ENCODE measurements at places on chromosomes 1 and 21. TPM values are rescaled to one million over a fixed set of nuclear protein-coding genes. Genes with fewer than 3 reads are reported as not detected.

DNA sequence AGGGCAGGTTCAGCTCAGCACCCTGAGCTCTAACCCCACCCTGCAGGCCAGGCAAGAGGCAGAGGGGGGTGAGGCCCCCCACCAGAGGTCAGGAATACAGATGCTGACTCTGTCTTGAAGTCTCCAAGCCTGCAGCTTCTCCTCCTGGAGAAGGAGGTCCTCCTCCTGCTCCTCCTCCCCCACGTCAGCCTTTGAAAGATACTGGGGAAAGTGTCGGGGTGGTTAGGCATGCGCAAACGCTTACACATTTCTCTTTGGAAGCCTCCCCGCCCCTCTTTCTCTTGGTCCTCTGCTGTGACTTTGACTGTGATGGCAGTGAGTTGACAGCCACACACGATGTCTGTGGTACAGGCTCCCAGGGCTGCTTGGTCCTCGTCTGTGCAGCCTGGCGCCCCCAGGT, 65.3 kb downstream of the SPSB1 start:
- H3K4me3 ChIP-seq = no peak overlapping the region
- H3K36me3 ChIP-seq = no peaks in the 10 kb centered on the region
- H3K27ac ChIP-seq = no peak overlapping the region
- no peaks in the 10 kb centered on the region for H3K4me1 ChIP-seq
- H3K27me3 ChIP-seq = no peaks in the 10 kb centered on the region
- no peak for DNase-seq

DNA sequence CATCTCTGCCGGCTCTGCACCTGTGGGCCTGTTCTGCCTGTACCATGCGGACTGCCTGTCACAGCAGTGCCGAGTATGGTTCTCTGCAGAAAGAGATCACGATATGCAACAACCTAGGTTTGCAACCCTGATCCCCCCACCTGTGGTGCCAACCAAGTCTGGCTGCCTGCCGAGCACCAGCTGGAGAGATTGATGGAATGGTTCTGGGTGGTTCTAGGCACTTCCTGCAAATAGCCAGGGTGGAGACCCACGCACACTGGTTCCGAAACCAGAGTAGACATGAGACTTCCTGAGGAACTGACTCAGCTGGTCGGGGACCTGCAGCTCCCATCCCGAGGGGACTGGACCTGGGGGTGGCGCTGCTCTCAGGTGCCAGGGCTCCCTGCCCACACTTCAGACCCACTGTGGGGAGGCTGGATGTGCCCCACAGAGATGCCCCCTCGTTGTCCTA, 5.4 kb downstream of the TPRG1L start:
- DNase-seq = no peak
- H3K4me3 ChIP-seq = no peak overlapping the region
- H3K4me1 ChIP-seq = peaks cover 5% of the 10 kb centered on the region
- H3K36me3 ChIP-seq = no peaks in the 10 kb centered on the region
- H3K27me3 ChIP-seq = no peaks in the 10 kb centered on the region

GRCh38 chr1:48775831-48776392, 779 bp downstream of the BEND5 start:
- H3K4me1 ChIP-seq = peaks cover 12% of the 10 kb centered on the region
- H3K27me3 ChIP-seq = peaks cover 3% of the 10 kb centered on the region
- H3K4me3 ChIP-seq = peak overlapping the region; percentile 95
- no peak overlapping the region for H3K27ac ChIP-seq
- DNase-seq = no peak

GRCh38 chr1:98121646-98122045, 200.8 kb upstream of the DPYD start:
- no peaks in the 10 kb centered on the region for H3K36me3 ChIP-seq
- H3K4me1 ChIP-seq = no peaks in the 10 kb centered on the region
- no peak overlapping the region for H3K4me3 ChIP-seq

DNA sequence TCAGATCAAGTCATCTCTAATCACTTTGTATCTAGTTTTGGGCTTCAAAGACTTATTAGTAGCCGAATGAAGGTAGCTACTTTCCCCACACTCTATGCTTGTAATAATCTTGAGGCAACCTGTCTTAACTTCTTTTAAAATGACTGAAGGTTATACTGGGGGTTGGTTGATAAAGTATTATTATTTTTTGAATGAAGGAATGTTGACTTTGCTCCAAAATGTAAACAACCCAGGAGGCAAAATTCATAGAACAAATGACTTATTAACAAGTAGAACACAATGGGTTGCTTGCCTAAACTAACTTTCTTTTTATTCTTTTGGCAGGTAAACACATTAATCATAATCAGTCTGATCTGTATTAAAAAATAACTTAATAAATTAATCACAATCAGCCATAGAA, 440.0 kb downstream of the USP25 start:
- no peak for DNase-seq
- H3K36me3 ChIP-seq = no peaks in the 10 kb centered on the region
- H3K27ac ChIP-seq = no peak overlapping the region
- H3K4me3 ChIP-seq = no peak overlapping the region
- H3K27me3 ChIP-seq = no peaks in the 10 kb centered on the region

GRCh38 chr1:102961549-102961948, 146.8 kb downstream of the COL11A1 start:
- no peaks in the 10 kb centered on the region for H3K36me3 ChIP-seq
- no peak for DNase-seq
- no peaks in the 10 kb centered on the region for H3K4me1 ChIP-seq
- H3K27me3 ChIP-seq = no peaks in the 10 kb centered on the region
- H3K27ac ChIP-seq = no peak overlapping the region

DNA sequence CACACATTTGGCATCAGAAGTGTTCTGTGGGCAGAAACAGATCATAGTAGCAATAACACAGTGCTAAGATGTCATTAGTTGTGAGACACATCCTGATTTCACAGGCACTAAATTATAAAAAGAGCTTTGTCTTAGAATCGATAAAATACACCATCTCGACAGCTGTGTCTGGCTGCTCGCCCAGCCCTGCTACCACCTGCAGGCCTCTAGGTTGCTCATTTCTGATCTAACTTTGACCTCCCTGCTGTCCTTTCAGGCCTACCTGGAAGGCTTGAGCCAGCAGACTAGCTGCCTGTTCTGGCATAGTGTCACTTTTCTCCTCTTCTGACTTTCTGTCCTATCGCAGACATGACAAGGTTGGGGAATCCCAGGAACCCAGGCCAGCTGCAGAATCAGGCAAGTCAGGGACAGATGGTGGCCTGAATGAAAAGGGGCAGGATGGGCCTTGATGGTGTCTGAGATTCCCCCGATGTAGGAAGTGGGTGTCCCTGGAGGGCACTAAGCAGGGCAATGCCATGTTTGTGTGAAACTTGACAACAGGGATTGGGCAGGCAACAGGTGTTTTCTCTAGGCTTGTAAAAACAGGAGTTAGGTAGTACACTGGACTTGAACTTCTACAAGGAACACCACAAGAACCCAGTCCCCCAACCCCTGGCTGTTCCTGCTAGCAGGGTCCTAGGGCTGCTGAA, 66.6 kb upstream of the RHOU start:
- no peaks in the 10 kb centered on the region for H3K4me1 ChIP-seq
- no peak overlapping the region for H3K4me3 ChIP-seq
- no peak overlapping the region for H3K27ac ChIP-seq

DNA sequence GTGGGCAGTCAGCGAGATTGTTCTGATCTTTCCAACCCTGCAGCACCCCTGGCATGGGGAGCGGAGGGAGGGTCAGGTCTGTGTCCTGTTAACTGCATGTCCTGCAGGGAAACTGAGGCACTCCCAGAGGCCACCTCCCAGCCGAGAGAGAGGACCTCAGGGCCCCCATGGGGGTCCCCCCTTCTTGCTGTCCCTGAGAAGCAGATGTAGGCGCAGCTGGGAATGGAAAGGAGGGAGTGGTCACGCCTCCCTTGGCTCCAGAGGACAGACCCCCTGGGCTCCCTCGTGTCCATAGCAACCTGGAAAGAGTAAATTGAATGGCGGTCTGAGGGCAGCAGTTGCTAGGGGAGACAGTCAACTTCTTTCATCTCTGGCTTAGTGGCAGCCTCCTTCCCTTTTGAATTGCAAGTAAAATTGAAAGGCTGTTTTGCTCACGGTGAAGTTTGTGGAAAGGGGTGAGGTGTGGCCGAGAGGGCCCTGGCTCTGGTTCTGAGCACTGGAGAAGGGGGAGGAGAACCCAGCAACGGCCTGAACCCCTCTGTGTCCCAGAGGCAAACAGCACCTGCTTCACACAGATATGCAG, 4.9 kb downstream of the CROCC start:
- peak; percentile 87 for DNase-seq
- no peak overlapping the region for H3K4me3 ChIP-seq
- H3K27me3 ChIP-seq = no peaks in the 10 kb centered on the region
- H3K36me3 ChIP-seq = peaks cover 9% of the 10 kb centered on the region
- H3K4me1 ChIP-seq = peaks cover 30% of the 10 kb centered on the region

DNA sequence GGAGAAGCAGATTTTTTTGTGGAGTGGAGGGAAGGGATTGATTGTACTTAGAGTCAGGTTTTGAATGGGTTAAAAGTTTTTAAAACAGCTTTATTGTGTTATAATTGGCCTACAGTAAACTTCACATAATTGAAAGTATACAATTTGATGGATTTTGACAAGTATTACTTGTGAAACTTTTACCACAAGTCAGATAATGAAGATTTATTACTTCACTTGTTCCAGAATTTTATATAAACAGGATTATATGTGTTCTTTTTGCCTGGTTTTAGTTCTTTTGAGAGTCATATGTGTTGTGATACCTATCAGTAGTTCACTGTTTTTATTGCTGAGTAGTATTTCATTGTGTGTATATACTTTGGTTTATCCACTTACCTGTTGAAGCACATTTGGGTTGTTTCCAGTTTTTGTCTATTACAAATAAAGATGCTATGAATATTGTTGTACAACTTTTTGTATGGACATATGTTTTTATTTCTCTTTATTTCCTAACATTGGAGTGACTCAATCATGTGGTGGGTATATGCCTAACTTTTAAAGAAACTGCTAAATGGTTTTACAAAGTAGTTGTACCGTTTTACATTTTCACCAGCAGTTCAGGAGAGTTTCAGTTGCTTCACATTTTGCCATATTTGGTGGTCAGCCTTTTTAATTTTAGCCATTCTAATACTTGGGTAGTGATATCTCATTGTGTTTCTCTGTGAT, 71.0 kb downstream of the DYRK1A start:
- DNase-seq = no peak
- no peaks in the 10 kb centered on the region for H3K36me3 ChIP-seq
- H3K27ac ChIP-seq = no peak overlapping the region
- peaks cover 34% of the 10 kb centered on the region for H3K4me1 ChIP-seq
- no peak overlapping the region for H3K4me3 ChIP-seq

DNA sequence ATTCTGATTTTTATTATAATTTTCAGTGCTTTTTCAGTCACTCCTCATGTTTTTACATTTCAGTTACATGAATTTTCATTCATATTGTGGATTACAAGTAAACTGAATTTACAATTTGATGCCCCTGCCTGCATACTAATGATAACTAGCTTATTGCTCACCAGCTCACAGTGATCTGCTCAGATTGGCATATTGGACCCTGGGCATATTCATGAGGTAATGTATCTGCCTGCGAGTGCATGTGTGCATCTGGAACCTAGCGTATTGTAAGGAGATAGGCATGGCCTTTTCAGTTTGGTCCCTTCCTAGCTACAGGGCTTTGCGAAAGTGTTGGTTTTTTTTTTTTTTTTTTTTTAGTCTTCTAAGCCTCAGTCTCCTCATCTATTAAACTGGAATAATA, 213.7 kb downstream of the SDCCAG8 start:
- H3K27ac ChIP-seq = no peak overlapping the region
- no peak for DNase-seq
- no peaks in the 10 kb centered on the region for H3K27me3 ChIP-seq
- H3K36me3 ChIP-seq = no peaks in the 10 kb centered on the region
- no peak overlapping the region for H3K4me3 ChIP-seq

GRCh38 chr1:77706321-77706720, 23.9 kb upstream of the ZZZ3 start:
- no peaks in the 10 kb centered on the region for H3K36me3 ChIP-seq
- no peaks in the 10 kb centered on the region for H3K4me1 ChIP-seq
- no peak overlapping the region for H3K27ac ChIP-seq
- no peaks in the 10 kb centered on the region for H3K27me3 ChIP-seq
- no peak for DNase-seq
- no peak overlapping the region for H3K4me3 ChIP-seq

- no peaks in the 10 kb centered on the region for H3K27me3 ChIP-seq
- no peak overlapping the region for H3K27ac ChIP-seq
- H3K4me1 ChIP-seq = no peaks in the 10 kb centered on the region
- no peak overlapping the region for H3K4me3 ChIP-seq
- DNase-seq = no peak
Observed at GRCh38 chr1:13935336-13935735, 235.3 kb downstream of the PRDM2 start.

- H3K36me3 ChIP-seq = no peaks in the 10 kb centered on the region
- no peak for DNase-seq
- no peak overlapping the region for H3K4me3 ChIP-seq
Observed at GRCh38 chr1:182965861-182966260, 12.9 kb upstream of the SHCBP1L start.

GRCh38 chr1:43510621-43511020, 20.1 kb upstream of the PTPRF start:
- no peak for DNase-seq
- no peak overlapping the region for H3K27ac ChIP-seq
- peaks cover 15% of the 10 kb centered on the region for H3K4me1 ChIP-seq
- no peak overlapping the region for H3K4me3 ChIP-seq
- no peaks in the 10 kb centered on the region for H3K27me3 ChIP-seq

GRCh38 chr1:52127181-52128180, 14.4 kb upstream of the ZFYVE9 start:
- H3K27ac ChIP-seq = no peak overlapping the region
- H3K36me3 ChIP-seq = no peaks in the 10 kb centered on the region
- DNase-seq = peak; percentile 35
- no peaks in the 10 kb centered on the region for H3K4me1 ChIP-seq
- no peak overlapping the region for H3K4me3 ChIP-seq
- H3K27me3 ChIP-seq = no peaks in the 10 kb centered on the region

- H3K4me1 ChIP-seq = no peaks in the 10 kb centered on the region
- H3K27me3 ChIP-seq = no peaks in the 10 kb centered on the region
- H3K4me3 ChIP-seq = no peak overlapping the region
- no peak for DNase-seq
Observed at GRCh38 chr1:160713161-160713560, 1.5 kb upstream of the CD48 start.

The SLC9C2 gene
- total RNA-seq = 1.1 TPM

The TTLL7 gene
- 2.6 TPM for total RNA-seq

The AIRE gene
- total RNA-seq = not detected

The SYCP1 gene
- total RNA-seq = 0.24 TPM

The CASZ1 gene
- 6.7 TPM for total RNA-seq

The NUDT17 gene
- total RNA-seq = 6.8 TPM
